Naive thymus-derived CD8-positive, alpha-beta T cell (primary cell): ENCODE measurements at places on chromosomes 5 and 9.
A peak's percentile ranks its signal among the peaks of the same experiment; 100 is the strongest.

- no peak for DNase-seq
These were observed 315.5 kb downstream of the FER start for GRCh38 chr5:109063223-109063622.

- no peak for DNase-seq
These were observed 120.3 kb downstream of the CDC42SE2 start for GRCh38 chr5:131384173-131384572.

DNA sequence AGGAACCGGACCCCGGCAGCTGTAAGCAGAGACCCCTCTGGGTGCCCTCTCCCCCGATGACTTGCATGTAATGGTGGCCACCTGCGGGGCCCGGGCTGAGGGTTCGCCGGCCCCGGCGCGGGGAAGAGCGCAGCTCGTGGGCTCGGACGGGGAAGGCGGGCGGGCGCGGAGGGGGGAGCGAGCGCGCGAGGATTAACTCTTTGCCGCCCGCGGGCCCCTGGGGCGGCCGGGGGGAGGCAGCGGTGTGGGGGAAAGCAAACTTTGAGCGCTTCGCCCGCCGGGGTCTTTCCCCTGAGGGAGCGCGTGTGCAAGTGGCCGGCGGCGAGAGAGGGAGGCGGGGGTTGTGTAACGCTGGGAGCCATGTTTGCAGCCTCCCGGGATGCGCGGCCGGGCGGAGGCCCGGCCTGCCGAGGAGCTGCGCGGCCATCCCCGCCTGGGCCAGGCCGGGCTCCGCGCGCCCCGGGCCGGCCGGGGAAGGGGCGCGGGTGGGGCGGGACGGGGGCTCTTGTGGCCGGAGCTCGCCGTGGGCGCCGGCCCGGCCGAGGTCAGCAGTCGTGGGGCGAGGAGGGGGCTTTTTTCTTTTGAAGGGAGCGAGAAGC lies 547 bp downstream of the ANP32B start:
- DNase-seq: peak; percentile 55

DNA sequence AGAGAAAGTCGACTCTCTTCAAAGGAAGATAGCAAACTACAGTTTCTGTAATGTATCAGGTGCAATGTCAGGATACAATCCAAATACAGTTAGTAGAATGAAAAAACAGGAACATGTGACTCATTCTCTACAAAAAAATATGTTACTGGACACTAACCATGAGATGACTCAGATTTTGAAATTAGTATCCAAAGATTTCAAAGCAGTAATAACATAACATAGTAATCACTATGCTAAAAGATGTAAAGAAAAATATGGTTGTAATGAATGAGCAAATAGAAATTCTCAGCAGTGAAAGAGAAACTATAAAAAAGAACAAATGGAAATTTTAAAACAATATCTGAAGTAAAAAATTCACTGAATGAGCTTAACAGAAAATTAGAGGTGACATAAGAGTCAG lies 42.3 kb downstream of the SHOC1 start:
- DNase-seq: no peak

- no peak for DNase-seq
These were observed 1.4 kb downstream of the NSUN2 start for GRCh38 chr5:6631441-6631840.

- DNase-seq: peak; percentile 76
These were observed 34.1 kb downstream of the IRF1 start for GRCh38 chr5:132456296-132456986.

GRCh38 chr9:99300103-99300439 lies 78.0 kb downstream of the SEC61B start:
- DNase-seq: no peak

DNA sequence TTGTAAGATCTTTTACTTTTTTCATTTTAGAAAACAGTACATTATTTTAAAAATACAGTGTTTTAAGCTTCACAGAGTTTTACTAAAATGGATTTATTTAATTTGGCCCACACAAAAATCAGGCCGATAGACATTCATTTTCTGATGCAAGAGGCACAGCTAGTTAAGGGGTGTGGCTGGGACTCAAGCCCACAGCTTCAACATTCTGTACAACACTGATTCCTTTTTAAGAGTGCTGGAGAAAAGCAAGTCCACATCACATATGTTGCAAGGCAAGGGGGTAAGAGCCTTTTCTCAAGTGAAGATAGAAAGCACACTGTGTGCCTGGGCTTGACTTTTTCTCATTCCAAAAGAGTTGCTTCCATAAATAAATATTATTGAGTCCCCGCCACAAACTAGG lies 195.9 kb downstream of the RFK start:
- DNase-seq: no peak

GRCh38 chr5:31408814-31409213 lies 123.1 kb downstream of the DROSHA start:
- DNase-seq: no peak

GRCh38 chr5:119397518-119398380 lies 41.9 kb downstream of the TNFAIP8 start:
- DNase-seq: no peak

DNA sequence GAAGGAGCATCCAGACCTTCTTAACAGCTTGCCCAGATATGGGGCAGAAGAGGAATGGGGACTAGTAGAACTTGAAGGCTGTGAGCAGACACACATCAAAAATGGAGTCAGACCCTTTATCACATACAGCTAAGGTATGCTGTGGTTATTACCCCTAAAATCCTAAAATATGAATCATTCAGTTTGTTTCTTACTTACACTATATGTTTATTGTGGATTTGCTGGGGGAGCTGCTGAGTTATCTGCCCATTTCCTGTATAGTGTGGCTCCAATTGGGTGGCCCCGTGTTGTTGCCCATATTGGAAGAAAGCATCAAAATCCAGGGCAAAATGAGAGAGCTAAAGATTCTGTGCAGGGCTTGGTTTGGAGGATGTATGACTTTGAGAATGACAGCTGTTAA lies 56.9 kb downstream of the AP3S1 start:
- no peak for DNase-seq

DNA sequence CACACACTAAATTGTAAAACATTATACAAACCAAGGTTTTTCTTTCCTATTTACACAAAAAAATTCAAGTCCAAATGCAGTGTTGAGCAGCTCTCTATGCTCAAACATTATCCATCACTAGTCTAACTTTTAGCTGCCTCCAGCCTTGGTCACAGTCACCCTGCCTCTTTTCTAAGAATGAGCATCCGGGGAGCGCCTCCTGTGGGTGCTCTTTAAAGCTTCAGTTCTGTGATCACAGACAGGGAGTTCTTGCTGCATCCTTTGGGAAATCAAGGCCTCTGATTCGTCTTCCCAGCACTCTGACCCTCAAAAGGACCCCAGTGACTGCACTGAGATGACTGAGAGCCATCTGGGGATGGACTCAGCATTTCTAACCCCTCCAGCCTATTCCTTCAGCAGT lies 289.6 kb downstream of the SEC61B start:
- DNase-seq: no peak

DNA sequence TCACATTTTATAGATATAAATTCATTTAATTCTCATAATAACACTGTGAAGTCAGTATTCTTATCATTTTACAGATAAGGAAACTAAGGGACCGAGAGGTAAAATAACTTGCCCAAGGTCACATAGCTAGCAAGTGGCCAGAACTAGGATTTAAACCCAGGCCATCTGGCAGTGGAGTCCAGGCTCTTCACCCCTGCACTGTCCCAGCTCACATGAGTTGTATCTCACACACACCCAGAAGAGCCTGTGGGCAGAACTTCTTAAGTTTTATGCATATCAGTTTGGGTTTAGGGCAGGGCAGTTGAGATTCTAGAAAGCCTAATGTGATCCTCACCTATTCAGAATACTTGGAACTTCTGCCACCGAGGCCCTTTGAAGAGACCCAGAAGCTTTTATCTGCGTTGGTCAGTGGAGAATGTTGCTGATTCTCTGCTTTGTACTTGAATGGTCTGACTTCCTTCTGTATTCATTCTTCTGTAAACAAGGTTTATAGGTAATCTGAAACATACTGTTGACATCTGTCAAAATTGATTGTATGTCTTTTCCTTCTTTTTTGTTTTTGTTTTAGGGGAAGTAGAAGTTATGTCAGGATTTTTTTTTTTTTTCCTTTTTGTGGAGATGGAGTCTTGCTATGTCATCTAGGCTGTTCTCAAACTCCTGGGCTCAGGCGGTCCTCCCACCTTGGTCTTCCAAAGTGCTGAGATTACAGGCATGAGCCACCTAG lies 75.8 kb downstream of the KIAA1958 start:
- no peak for DNase-seq

GRCh38 chr9:129480227-129480626 lies 140.7 kb downstream of the C9orf50 start:
- no peak for DNase-seq

GRCh38 chr5:147645197-147645596 lies 135.3 kb upstream of the DPYSL3 start:
- DNase-seq: no peak

- no peak for DNase-seq
These were observed 380.5 kb downstream of the TMEM161B start for GRCh38 chr5:87888139-87888538.

- DNase-seq: no peak
These were observed 125.3 kb upstream of the IRX4 start for GRCh38 chr5:2007878-2008501.

GRCh38 chr9:21521448-21521847 lies 39.3 kb upstream of the IFNE start:
- DNase-seq: no peak
